ENCODE measurements at places on chromosomes 16 and 17.

GRCh38 chr16:59341368-59341767 is 607.3 kb upstream of the GOT2 start:
- DNase-seq, result no peak

GRCh38 chr17:72608436-72608835 is 484.1 kb downstream of the SLC39A11 start:
- no peak for DNase-seq

- peak; percentile 73 for DNase-seq
Observed at GRCh38 chr17:76397687-76398522, 13.5 kb downstream of the SPHK1 start.

DNA sequence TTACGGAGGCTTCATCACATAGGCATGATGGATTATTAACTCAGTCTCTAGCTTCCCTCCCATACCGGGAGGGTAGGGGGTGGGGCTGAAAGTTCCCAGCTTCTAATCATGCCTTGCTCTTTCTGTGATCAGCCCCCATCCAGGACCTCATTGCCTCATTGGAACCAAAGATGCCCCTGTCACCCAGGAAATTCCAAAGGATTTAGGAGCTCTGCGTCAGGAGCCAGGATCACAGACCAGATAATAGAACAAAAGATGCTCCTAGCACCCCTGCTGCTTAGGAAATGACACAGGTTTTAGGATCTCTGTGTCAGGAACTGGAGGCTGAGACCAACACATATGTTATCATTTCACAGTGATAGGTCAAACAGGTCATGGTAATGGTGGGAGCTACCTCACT is 9.7 kb downstream of the USB1 start:
- DNase-seq, result no peak

- DNase-seq, result peak; percentile 74
Observed at GRCh38 chr16:88769617-88770460, 15.2 kb downstream of the PIEZO1 start.

DNA sequence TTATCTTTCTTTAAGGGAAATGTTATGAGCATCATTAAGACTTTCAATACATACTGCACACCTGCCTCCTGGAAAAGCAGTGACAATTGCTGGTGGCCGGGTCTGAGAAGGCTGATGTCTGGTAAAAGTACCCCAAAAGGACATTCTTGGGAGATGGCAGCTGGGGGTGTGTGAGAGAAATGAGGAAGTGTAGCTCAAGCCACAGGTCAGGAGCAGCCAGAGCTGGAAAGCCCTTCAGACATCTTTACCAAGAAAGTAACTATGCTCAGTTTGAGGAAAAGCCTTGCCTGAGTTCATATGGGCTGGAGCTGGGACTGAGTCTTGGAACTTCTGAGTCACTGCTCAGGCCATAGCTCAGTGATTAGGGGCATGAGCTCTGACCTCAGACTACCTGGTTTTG is 94.7 kb upstream of the N4BP1 start:
- DNase-seq, result no peak

- peak; percentile 66 for DNase-seq
Observed at GRCh38 chr16:88558457-88559442, 11.5 kb upstream of the ZC3H18 start.

- DNase-seq, result no peak
Observed at GRCh38 chr17:29154516-29155226, 25.5 kb downstream of the MYO18A start.

DNA sequence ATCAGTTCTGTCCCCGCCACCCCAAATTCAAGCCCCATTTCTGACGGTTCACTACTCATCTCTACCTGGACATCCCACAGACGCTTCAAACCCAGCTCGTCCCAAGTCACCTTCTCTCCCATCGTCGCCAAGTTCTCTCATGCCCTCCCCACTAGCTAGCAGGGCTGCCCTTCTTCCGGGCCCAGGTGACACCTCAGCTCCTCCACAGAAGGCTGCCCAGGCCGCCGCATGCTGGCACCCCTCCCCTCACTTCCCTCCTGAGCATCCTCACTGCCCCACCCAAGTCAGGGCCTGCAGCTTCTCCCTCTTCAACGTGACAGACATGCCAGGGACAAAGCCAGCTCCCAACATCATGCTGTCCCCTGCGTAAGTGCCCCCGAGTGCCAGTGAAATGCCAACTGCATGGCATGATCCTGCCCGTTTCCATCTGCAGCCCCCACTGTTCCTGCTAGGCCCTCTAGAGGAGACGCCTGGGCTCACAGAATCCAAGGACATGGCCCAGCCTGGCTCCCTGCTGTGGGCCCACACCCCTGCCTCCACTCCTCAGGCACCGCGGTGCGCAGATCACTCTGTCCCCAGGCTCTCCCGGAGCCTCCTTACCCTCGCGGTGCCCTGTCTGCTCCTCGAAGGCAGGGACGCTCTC is 5.9 kb downstream of the CYB561 start:
- DNase-seq, result no peak

- no peak for DNase-seq
Observed at GRCh38 chr17:36869856-36870719, 67.2 kb upstream of the LHX1 start.

DNA sequence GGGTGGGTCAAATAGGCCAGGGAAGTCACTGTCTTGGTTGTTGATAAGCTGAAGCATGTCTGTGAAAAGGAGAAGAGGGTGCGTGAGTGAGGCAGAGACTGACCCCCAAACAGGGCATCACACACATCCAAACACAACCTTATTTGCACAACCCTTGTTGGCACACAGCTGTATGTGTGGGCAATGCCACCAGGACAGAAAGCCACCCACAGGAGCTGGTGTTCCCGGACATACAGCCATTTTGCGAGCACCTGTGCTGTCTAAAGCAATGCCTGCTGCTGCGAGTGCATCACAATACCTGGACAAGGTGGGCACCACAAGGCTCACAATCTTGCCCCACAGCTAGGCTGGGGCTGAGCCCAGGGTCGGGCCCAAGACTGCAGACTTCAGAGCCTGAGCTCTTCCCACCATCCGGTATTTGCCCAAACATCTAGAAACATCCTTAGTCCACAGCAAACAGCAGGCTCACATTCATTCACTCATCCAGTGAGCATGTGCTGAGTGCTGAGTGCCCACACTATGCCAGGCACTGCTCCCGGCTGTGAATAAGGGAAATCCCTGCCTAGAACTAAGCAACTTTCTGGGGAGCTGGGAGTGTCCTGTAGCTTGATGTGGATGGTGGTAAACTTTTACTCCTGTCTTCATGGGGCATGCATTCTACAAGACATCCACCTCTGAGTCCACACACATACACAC is 16.2 kb downstream of the SREBF1 start:
- DNase-seq, result no peak

GRCh38 chr17:34862384-34862783 is 98.9 kb downstream of the CCT6B start:
- no peak for DNase-seq

GRCh38 chr17:41185001-41185400 is 290 bp upstream of the KRTAP4-1 start:
- no peak for DNase-seq

- no peak for DNase-seq
Observed at GRCh38 chr17:56935461-56935860, 21.6 kb upstream of the TRIM25 start.

DNA sequence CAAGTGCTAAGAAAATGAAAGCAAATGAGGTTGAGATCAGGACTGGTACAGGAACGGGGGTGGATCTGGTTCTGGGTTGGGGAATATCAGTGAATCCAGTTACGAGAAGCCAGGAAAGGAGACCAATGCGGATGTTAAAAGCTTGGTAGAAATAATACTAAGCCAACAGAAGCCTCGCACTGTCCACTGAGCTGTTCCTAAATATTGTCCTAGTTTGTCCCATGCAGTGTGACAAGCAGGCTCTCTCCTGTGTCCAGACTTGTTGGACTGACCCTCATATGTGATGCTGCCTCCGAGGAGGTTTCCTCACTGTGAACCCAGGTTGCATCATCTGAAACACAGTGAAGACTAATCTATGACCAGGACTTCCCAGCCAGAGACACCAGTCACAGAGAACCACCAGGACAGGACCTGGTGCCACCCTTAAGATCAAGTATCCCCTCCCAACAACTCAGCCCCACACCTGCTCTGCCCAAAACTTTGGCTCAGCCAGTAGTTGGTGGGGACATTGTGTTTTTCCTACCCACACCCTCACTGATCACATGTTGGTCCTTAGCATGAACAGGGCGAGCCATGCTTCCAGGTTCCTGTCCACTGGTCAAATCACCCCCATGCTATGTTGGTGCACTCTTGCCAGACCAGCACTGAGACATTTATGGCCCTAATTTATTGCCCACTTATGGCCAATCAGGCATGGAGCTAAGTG is 32.7 kb upstream of the SCNN1B start:
- DNase-seq, result no peak

DNA sequence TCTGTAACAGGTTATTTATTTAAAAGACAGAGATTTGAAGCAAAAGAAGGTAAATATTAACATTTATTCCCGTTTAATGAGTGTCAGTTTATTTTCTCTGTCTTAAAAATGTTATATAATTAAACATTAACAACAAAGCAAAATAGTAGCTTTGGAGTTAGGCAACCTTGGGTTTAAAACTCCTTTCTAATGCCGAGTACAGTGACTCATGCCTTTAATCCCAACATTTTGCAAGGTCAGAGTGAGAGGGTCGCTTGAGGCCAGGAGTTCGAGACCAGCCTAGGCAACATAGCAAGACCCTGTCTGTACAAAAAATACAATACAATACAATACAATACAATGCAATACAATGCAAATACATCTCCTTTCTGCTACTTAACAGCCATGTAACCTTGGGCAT is 128.7 kb downstream of the CHD9 start:
- DNase-seq, result no peak

GRCh38 chr16:51648526-51648925 is 497.5 kb upstream of the SALL1 start:
- DNase-seq, result no peak

DNA sequence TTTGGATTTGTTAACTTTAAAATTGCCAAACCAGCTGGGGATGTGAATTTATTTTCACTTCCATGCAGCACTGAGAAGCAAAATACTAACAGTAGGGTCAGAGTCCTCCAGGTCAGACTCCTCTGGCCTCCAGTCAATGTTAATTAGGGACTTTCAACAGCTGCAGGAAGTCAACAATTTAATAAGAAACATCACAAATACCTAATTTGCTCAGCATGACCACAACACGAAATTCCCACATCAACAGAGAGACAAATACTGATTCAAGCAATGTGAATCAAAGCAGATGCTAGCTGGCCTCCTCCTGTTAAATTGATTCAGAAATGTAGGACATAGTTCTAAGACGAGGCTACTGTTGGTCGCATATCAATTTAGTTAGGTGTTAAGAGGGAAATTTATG is 111.7 kb downstream of the ABCA8 start:
- DNase-seq, result no peak

- no peak for DNase-seq
Observed at GRCh38 chr17:65519462-65519861, 42.0 kb downstream of the AXIN2 start.

DNA sequence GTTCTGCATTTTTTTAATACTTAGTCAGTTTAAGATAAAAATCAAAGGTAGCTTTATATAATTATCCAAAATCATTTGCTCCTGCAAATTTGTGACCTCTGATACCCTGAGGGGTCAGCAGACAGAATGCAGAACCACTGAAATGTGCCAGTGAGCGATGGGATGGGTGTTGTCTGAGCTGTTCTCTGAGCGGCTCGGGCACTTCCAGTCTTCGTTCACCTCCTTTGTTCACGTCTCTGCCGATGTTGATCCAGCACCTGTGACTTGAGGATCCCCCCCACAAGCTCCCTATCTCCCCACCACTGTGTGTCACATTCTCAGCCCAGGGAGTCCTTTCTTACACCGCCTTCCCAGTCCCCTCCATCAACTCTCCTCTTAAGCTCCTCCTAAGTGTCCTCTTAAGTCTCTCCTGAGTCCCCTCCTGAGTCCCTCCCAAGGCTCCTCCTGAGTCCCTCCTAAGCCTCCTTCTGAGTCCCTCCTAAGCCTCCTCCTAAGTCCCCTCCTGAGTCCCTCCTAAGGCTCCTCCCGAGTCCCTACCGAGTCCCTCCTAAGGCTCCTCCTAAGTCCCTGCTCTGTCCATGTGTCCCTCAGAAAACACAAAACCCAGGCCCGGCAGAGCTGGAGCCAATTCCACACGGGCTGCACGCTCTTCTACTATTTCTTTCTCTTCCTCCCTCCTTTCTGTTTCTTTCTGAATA is 47.5 kb downstream of the RNF213 start:
- no peak for DNase-seq

- no peak for DNase-seq
Observed at GRCh38 chr17:18380471-18381157, 3.0 kb downstream of the EVPLL start.

DNA sequence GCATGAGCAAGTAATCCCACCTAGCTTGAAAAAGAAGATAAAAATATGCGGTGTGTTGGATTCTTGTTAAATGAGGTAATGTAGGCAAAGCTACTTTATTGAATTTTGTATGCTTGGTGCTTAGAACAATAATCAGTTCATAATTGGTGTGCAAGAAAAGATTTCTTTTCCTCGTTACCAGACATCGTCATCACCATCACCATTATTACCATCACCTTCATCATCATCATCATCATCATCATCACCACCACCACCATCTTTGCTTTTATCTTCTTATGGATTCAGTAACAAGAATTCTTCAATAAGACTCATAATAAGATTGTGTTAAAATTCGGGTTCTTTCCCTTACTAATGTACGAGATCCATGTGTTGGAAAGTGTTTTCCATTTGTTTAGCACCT is 173.7 kb downstream of the RBFOX1 start:
- DNase-seq, result no peak
